ENCODE measurements at places on chromosomes 7 and 10.

DNA sequence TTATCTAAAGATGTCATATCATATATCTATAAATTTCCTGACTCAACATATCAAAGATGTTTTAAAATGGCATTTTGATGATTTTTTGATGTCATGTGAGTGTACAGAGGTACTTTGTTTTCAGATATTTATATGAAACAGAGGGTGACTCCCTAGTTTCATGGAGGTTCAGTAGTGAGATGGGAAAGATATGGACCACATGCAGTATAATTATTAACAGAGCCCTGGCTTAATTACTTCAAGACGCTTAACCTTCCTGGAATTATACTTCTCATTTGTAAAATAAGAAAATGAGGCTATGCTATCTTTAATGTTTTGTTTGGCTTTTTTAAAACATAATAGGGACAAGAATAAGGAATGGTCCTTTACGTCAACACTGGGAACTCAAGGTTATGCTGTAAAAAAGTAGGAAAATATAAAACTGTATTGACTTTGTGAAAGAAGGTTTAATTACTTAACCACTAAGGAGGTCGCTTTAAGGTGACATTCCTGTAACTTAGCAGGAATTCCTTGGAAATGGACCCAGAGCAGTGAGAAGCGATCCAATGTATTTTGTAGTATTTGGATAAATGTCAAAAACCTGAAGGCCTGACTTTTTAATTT is 821.0 kb upstream of the IGFBP3 start:
- DNase-seq, result no peak

DNA sequence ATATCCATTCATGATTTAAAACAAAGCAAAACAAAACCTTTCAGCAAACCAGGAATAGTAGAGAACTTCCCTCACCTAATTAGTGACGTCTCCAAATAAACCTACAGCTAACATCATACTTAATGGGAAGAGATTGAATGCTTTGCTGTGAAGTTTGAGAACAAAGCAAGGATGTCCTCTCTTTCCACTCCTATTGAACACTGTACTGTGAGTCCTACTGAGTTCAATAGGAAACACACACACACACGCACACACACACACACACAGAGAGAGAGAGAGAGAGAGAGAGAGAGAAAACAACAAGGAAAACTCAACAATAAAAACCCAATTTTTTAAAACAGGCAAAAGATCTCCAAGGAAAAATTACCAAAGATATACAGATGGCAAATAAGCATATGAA is 32.3 kb downstream of the PODXL start:
- no peak for DNase-seq

- peak; percentile 58 for DNase-seq
These were observed 386.6 kb downstream of the SH2D4B start for GRCh38 chr10:80924063-80924952.

- no peak for DNase-seq
These were observed 164.9 kb upstream of the AOAH start for GRCh38 chr7:36889182-36889581.

GRCh38 chr7:110888641-110889040 is 202.3 kb upstream of the LRRN3 start:
- DNase-seq, result no peak

- DNase-seq, result no peak
These were observed 16.4 kb downstream of the TBXAS1 start for GRCh38 chr7:139845443-139845805.

DNA sequence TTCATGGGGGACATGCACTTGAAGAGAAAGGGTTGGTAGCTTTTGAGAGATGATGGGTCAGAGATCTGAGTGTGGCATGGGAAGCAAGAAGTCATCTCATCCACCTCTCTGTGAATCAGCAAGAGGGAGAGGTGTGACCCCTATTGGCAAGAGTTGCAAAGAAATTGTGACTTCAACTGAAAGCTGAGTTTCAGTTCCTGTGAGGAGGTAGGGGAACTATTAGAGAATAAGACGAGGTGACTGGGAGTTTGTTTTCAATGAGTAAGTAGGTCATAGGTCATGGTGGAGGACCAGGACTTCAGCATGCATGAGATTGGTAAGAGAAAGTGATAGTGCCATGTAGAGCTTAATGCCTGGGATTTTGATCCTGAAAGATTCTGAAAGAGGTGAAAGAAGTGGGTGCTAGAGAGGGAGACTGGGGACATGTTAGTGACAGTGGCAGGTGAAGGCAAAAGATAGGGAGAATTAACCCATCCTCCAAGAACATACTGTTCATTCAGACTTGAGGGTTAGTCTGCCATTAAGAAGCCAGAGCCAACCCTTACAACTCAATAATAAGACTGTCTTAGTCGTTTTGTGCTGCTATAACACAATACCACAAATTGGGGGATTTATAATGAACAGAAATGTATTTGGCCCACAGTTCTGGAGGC is 75.5 kb upstream of the CAPZA2 start:
- peak; percentile 15 for DNase-seq

DNA sequence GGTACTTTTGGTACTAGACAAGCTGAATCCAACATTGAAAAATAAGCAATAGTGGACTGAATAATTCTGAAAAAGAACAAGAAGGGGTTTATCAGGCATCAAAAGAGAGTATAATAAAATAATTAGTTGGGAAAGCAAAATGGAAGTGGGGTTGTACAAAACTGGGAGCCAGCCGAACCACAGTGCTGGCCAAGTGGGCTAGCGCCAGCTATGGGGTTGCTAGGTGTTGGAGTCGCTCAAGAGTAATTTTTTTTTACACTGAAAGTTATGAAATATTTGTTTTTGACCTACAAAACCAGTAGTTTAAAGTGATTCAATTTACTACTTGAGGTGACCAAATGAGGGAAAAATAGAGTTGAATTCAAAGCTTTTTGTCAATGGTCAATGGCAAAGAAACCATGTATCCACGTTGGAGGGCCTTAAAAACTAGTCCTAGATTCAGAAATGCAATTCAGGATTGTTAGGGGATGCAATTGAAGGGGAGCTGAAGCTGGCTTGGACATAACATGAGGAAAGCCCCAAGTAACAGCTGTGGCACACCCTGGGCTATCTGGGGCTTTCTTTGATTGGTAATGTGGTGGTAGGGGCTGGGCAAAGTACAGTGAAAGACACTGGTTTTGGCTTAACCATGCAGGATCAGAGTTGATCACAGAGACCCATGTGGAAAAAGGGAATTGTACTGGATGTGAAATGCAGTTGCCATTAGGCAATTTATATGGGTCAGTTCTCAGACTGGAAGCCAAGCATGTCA is 28.3 kb upstream of the MSMB start:
- DNase-seq, result no peak

GRCh38 chr7:75033064-75033463 is 40.5 kb downstream of the RCC1L start:
- no peak for DNase-seq

All from pons (tissue), 1 donor.